NCI-H446 treated with DMSO at 0.1 percent for 48 hours (cell line): ENCODE measurements at places on chromosomes 7 and 10.

DNA sequence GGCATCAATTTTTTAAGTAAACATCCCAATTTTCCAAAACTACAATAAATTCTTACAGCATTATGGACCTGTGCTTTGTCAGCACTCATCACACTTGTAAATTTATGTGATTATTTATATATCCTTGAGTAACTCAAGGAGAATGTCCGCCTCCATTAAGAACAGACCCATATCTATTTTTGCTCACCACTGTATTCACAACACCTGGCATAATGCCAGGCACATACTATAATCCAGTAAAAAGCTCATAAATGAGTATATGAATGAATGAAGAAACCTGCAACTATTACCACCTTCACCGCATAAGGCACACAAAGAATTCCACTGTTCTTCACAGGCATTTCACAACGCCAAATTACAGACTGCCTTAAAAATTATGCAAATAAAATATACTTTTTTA lies 46.9 kb downstream of the MINDY3 start:
- no peak for DNase-seq

GRCh38 chr7:149778696-149779501 lies 5.5 kb upstream of the ZNF467 start:
- DNase-seq, result no peak

DNA sequence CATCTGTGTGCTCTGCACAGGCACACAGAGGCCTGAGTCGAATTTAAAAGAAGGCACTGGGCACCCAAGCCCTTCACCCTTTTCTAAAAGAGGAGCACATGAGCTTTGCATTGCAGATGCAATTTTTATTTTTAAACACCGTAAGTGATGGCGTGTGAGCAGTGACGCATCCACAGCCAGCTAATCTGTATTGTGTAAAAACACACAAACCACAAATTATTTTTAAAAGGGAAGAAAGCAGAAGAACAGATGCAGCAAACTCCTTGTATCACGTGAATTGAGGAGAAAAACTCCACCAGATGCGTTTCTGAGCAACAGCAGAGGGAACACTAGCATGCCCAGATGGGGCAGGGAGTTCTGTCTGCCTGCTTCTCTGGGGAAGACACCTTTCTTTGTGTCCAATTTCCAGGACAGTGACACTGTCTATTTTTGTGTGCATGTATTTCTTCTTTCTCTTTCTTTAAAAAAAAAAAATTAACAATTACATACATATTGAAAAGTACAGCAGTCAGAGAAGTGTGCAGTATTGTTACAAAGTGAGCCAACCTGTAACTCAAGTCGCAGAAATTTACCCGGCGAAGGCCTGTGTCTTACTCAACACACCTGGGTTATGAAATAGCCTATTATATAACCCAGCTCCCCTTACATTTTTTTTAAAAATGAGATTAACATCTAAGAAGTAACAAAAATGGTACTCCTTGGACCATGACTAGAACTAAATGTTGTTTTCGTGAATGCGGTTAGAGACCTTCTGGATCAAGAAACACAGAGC lies 39.2 kb downstream of the EEPD1 start:
- no peak for DNase-seq

DNA sequence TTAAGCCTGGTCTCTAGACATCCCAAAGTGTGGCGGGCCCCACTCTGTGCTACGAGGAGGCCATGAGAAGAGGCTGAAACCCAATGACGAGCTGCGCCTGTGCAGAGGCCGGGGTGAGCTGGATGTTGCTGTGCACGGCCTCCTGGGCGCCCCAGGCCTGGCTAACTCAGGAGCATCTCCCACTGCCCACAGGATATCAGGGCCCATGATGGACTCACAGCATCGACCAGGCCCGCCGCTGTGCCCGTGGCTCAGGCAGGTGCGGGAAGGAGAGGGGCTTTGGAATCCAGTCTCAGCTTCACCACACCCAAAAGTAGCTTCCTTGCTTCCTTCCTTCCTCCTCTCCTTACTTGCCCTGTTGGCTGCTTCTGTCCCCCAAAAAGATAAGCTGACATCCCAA lies 4.6 kb upstream of the CNPY1 start:
- no peak for DNase-seq

- DNase-seq, result no peak
Observed at GRCh38 chr10:3107426-3107961, 40.1 kb downstream of the PFKP start.

- no peak for DNase-seq
Observed at GRCh38 chr7:148151778-148152177, 438.8 kb upstream of the C7orf33 start.

- DNase-seq, result no peak
Observed at GRCh38 chr10:47380341-47381102, 3.6 kb downstream of the ZNF488 start.

GRCh38 chr7:3201937-3202710 lies 98.9 kb upstream of the SDK1 start:
- DNase-seq, result no peak

GRCh38 chr7:5476001-5476400 lies 52.4 kb upstream of the TNRC18 start:
- DNase-seq, result no peak

GRCh38 chr10:26374426-26374825 lies 63.7 kb upstream of the APBB1IP start:
- no peak for DNase-seq

DNA sequence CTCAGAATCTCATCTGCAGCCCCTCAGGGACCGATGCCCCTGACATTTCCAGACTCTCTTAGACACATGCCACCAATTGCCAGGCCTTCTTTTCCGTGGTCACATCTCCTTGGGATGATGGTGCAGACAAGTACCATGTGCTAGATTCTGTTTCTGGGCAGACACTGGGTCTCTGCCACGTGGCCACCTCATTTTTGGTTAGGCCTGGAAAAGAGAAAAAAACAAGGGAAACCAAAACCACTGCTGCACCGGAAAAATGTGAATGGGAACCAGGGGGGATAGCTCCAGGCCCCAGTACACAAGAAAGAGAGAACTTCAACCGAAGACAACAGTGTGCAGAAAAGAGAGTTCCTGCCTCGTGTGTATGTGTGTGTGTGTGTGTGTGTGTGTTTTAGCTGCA lies 23.0 kb upstream of the MXI1 start:
- no peak for DNase-seq

DNA sequence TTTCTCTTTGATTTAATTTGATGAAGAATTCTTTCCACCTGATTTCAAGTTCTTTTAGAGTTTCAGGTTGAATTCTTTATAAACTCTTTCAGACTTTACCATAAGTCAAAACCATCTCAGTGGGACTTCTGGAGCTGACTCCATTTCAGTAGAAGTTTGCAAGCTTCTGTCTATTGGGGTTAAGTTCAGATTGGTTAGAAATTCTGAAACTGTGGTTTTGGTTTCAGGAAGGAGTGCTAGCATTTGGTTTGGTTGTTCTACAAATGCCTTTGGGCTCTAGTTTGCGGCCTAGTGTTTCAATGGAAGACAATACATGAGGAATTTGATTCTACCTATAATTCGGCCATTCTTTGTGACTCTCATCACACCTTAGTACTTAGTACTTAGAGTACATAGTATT lies 176.8 kb upstream of the RHOBTB1 start:
- no peak for DNase-seq

DNA sequence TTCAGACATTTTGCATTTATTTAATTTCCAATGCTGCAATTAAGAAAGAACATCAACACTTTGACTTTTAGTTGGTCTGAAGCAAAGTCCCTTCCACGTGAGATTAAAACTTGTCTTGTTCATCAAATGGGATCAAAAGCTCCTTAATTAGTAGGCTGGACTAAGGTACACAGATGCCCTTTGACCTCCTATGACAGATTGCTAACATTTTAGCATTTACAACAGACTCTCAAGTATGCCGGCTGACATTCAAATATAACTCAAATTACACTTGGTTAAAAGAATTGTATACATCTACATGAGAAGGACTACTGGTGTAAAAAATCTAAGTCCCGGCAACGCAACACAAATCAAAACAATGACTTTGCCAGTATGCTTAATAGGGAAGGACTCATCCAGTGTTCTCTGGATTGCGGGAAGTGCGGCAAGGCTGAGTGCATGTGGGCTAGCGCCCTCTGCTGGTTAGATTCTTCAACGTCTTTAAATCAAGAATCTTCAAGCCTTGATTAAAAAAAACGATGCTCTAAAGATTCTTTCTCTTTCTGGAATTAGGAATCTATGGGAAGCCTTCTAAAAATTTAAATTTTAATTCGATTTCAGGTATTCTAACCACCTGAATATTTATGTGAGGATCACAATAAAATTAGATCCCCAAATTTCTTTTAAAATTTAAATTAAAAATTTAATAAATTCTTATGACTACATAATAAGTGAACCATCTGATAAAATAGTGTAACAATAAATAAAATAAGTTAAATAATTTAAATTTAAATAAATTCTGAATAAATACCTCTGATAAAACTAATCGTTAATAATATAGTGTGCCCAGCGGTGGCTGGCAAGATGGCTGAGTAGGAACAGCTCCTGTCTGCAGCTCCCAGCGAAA lies 444.7 kb downstream of the DGKB start:
- peak; percentile 73 for DNase-seq

DNA sequence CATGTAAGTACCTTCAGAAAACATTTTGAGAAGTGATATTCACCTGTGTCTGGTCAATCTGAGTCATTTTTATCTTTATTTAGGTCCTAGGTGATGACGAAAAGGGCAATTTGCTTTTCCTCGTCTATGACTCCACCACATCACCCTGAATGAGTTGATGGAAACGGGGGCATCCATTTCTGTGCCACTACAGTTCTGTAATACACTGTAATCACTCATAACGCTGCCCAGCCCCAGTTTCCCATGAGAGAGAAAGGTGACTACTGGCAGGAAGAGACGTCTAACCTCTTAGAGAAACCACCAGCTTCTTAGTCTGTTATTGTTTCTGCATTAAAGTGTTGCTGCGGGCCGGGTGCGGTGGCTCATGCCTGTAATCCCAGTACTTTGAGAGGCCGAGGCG lies 205.3 kb upstream of the MKLN1 start:
- DNase-seq, result no peak

DNA sequence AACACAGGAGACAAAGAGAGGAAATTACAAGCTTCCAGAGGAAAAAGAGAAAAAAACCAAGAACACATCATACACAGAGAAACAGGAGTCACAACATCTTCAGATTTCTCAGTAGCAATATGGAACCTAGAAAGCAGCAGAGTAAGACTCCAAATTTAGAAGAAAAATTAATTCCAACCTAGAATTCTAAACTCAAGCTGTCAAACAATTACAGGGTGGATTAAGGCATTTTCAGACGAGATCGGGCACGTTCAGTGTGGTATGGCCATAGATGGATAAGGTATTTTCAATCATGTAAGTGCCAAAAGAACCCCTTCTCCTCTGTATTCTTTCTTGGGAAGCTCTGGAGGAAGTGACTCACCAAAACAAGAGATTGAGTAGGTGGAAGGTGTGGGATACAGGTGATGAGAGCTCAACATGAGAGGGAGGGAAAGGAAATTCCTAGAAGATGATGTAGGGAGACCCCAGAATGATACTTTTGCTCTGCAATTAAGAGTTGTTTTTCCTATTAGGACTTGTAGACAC lies 51.6 kb downstream of the FAM204A start:
- no peak for DNase-seq

- no peak for DNase-seq
Observed at GRCh38 chr10:69071610-69072009, 16.3 kb upstream of the SRGN start.

DNA sequence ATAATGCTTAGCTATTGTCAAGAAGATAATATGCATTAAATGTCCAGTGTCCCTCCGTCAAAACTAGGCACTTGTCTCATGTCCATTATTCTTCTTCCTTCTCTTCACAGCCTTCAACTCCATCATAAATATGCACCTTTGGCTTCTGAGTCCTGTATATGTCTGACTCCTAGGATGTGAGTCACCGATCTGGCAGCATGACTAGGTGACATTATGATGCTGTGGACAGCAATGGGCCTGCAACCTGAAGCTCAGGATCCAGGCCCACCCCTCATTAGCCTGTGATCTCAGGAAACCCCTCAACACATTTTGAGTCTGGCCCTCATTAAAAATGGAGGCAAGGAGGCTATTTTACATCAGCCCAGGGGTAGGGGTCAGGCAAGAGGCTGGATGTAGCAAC lies 362.5 kb upstream of the ZMIZ1 start:
- no peak for DNase-seq

DNA sequence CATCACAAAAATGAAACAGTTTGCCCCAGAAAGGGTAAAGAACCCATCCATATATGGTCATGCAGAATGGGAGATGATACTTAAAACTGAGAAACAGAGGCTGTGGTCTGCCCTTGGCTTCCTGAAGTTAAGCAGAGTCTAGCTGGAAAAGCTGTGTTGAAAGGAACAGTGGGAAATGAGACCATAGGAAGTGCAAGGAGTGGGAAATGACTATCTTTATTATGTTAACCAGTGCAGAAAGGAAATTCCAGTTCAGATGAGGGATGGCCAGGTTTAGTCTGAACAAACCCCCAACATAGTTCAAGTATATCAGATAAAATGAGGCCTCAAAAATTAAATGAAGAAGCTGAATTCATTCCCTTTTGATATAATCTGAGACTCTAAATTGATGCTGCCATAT lies 112.2 kb upstream of the TARP start:
- no peak for DNase-seq

- peak; percentile 41 for DNase-seq
Observed at GRCh38 chr7:131071786-131072504, 255.7 kb upstream of the MKLN1 start.

DNA sequence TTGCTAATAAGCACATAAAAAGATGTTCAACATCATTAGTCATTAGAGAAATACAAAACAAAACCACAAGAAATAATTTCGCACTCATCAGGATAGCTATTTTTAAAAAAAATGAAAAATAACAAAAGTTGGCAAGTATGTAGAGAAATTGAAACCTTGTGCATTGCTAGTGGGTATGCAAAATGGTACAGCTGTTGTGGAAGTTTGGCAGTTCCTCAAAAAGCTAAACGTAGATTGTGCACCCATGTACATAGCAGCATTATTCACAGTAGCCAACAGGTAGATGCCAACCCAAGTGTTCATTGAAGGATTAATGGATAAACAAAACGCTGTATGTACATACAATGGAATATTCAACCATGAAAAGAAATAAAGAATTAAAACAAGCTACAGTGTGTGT lies 35.3 kb upstream of the STARD3NL start:
- DNase-seq, result no peak
